ENCODE measurements at places on chromosomes 3 and 15.

DNA sequence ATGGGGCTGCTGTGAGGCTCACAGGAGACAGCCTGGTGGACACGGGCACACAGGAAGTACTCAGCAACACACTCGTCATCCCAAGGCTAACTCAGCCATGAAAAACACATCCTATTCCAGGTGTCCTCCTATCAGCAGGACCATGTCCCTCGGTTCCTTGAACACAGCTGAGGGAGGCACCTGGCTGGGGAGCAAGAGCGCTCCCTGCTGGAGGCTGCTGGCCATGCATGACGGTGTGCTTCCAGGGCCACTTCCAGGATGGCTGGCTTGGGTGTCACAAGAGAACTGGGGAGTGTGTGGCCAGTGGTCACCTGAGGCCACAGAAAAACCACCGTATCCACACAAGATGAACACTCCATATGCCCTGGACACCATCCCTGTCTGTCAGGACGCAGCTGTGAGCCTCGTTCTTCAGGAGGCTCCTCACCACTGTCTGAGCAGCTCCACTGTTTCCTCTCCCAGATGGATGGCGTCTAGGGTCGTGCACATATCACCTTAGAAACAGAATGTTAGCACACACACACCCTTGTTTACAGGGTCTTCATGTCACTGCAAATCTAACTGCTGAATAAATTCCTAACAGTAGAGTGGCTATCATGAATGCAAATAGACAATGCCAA lies 31.0 kb downstream of the POC1A start:
- peak; percentile 88 for DNase-seq

DNA sequence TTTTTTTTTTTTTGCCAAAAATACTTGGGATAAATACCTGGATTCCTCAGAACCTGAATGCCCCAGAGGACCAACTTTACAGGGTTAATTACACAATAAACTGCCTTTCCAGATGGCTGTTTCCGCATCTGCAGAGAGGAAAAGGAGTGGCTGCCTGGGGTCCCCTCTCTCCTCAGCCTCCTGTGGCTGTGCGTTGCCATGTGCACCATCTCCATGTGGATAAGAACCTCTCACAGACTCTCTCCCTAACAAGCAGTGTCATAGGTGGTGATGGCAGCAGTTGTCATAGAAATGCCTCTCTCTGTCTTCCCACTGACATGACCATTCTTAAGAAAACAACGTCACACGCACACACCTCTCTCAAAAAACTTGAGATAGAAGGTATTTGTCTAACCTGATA lies 179.4 kb downstream of the RPLP1 start:
- DNase-seq: no peak

GRCh38 chr15:70345251-70346019 lies 247.7 kb upstream of the TLE3 start:
- DNase-seq: no peak

DNA sequence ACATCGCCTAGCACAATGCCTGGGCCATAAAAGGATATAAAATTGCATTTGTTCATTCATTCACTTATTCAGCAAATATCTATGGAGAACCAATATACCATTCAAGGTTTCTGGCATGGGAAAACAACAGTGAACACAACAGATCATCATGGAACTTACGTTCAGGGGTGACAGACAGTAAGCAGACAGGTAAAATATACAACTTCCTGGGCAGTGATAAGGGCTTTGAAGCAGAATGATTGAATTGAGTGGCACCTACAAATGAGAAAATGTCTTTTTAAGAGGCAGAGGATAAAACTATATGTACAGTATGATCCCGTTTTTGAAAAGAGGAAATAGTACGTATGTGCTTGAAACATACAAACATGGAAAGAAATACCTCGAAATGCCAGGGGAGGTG lies 39.2 kb downstream of the CMTM7 start:
- DNase-seq: no peak

GRCh38 chr3:13420045-13420830 lies at the start of gene NUP210:
Gene NUP210 (minus strand): TSS chr3:13420322. CDS start chr3:13420226, 96 bp downstream.
- DNase-seq: peak; percentile 89

DNA sequence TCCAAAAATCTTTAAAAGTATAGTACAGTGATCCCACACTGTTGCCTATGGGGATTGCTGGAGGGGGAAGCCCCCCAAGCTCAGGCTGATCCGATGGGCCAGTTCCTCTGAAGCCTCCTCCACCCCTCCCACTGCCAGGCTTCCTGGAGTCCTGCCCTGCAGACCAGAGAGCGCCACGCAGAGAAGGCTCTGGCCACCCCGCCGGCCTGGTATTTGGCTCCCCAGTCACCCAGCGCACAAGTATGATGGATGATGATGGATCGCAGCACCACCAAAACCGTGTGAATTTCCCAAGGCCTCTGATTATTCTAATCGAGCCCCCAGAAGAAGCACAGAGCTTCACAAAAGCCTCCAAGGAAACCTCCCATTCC lies 259.0 kb downstream of the MECOM start:
- DNase-seq: no peak

GRCh38 chr3:23319366-23320312 lies 116.5 kb downstream of the UBE2E2 start:
- no peak for DNase-seq

DNA sequence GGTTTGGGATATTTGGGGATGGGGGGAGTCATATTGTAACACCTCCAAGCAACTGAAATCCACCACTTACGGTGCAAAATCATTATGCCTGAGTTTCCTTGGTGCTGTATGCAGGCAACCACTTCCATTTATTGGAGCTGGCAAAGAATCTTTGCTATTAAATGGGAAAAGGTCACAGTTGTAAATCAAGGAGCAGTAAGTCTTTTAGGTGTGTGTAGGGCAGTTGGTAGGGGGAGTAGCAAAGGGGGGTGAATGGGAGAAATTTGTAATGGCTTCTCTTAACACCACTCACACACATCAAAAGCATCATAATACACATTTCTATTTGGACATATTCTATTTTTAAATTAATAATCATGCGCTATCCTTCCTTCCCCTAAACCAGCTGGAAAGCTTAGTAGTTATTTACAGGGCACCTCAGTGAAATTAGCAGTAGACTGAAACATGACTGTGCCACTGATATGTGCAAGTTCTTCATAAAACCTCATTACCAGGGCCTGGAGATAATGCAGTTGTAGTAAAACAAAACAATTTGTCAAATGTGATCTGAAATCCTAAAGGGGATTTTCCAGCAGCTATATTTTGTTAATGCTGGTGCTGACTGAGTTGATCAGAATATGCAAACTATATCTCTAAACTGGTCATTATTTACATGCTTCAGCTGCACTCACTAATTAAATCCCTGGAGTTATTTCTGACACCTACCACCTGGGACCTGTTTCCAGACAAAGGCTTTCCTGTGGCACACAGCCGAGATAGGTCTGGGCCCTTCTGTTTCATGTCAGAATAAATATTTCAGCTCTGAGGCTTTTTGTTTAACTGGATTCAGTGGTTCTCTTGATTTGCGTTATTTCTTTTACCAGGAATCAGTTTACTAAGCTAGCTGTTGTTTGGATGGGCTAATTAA lies 90.1 kb downstream of the B3GALNT1 start:
- no peak for DNase-seq

- no peak for DNase-seq
Measured at GRCh38 chr15:34243226-34243625, 18.4 kb downstream of the EMC4 start.

DNA sequence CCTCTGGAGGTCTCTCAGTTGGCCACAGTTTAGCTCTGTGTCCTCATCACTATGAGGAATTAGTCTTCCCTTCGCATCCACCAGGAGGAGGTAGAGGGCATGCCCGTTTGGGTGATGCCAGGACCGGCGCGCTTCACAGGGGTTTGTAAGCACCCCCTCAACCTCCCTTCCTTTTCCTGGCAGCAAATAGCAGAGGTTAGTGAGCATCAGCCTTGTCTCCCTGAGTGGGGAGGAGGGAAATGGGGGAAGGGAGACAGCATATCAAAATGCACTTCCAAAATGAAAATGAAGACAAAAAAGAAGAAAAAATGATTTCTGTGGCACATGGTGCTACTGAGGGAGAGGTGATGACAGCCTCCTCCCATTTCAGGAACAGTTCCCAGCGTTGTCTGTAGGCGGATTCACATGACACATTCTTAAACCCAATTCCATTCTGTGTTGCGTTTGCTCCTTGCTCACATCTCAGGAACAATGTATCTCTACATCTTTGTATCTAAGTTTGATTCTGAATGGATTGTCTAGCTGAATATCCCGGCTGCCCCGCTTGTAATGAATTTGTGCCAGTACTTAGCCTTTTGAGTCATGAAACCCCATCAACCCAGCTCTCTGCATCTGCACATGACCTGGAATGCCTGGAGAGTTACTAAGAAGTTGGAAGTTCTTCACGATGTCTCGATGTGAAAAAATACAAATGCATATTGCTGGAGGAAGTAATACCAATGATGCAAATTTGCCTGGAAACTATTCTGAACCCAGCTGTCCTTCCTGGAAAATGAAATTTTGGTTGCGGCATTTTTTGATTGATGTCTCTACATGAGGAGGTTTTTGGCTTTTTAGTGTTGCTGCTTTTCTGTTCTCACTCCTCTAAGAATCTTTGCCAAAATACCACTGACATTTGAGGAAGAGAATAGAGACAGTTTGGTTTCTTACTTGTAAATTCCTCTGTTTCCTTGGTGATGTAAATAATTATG lies 45.2 kb downstream of the TYRO3 start:
- peak; percentile 43 for DNase-seq

- no peak for DNase-seq
Measured at GRCh38 chr3:143565951-143566350, 282.3 kb downstream of the SLC9A9 start.

GRCh38 chr15:38196076-38196475 lies 56.6 kb upstream of the SPRED1 start:
- DNase-seq: no peak

DNA sequence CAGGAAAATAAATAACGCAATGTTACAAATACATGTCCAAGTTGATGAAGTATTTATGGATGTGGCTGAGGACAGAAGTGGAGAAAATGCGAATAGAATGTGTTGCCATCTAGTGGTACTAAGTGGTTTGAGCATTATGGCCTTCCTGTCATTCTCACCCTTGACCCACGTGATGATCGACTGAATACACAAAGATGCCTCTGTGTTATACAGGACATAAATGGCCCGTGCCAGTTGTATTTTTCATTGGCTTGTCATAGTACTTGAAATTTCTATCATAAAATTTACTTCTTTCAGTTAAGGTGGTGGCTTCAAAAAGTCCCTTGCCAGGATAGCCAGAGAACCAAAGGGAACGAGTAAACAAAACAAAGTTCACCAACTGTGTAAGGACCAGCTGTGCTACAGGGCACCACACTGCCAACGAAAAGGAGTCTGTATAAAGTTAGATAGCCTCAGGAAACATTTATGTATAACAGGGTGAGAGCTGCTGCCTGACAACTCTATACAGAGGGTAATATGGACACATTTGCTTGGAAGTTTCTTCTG lies 103.7 kb downstream of the MYH15 start:
- DNase-seq: peak; percentile 57

DNA sequence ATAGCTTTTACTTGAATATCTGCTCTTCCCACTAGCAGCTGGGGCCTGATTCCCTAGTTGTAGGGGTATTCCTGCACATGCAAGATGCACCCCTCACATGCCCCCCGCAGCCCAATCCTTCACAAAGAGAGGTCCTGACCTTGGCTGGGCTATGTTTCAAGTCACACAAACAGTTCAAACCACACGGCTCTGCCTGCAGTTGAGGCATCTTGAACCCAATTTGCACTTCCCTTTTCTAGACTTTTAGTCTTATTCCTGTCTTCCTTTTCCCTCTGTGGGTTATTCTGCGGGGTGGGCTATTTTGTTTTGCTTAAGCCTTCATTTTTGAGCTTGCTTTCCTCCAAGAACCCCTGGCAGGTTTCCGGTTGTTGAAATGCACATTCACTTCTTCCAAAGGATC lies 13.3 kb upstream of the CCR1 start:
- no peak for DNase-seq

GRCh38 chr3:86800116-86800515 lies 190.8 kb downstream of the VGLL3 start:
- DNase-seq: no peak

- DNase-seq: no peak
Measured at GRCh38 chr3:155325263-155325835, 31.9 kb upstream of the STRIT1 start.

DNA sequence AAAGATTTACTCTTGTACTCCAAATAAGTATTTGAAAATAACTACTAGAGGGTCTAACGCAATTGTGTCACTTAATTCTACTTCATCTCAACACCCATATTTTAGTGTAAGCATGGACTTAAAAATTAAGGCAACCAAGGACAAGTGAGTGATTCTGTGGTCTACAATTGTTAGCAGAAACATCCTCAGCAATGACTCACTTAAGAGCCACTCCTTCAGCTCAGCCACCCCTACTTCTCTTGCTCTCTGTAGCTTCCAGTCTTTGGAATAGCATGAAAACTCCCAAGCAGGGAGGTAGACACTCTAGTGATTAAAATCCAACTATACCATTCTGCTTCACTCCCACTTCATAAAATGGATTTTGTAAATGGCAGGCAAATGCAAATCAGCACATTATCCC lies 116.0 kb upstream of the LRRN1 start:
- no peak for DNase-seq

DNA sequence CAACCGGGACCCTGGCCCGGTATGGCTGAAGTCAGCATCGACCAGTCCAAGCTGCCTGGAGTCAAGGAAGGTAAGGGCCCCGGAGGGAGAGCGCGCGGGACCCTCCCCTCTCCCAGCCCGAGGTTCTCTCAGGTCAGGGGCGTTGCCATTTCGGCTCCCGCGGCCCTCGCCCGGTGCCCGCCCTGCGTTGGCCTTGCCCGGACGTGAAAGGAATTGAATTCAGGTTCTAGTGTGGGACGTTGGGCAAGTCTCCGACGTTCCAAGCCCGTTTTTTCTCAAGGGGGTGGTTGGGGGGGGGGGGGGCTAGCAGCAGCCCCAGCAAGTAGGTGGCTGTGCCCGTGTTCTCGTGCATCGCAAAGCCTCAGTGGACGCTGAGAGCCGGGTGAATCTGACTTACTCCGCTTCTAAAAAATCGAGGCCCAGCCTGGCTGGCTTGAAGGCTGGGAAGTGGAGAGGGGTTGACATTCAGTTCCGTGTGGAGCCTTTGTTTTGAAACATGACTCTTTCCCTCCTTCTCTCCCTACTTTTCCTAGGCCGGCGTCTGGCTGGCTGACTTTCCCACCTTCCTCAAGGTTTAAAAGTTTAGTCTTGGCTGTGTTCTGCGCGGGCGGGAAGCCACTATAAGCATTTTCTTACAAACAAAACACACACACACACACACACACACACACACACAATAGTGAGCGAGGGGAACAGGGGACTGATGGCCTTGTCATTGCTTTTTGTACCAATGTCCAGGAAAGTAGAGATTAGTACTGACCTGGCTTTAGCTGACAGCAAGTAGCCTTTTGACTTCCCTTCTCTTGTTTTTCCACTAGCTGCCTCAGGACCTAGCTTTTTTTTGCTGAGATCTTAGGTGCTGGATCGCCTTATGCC lies at the start of gene UTS2B:
Gene UTS2B, minus strand, starts transcription at position 873 of the 876 bp plus-strand sequence. CDS start 48,337 bp downstream, outside the sequence.
- DNase-seq: no peak

All from GM10248 (cell line).